ENCODE measurements at places on chromosomes 12 and 14.
A peak's percentile ranks its signal among the peaks of the same experiment; 100 is the strongest.

DNA sequence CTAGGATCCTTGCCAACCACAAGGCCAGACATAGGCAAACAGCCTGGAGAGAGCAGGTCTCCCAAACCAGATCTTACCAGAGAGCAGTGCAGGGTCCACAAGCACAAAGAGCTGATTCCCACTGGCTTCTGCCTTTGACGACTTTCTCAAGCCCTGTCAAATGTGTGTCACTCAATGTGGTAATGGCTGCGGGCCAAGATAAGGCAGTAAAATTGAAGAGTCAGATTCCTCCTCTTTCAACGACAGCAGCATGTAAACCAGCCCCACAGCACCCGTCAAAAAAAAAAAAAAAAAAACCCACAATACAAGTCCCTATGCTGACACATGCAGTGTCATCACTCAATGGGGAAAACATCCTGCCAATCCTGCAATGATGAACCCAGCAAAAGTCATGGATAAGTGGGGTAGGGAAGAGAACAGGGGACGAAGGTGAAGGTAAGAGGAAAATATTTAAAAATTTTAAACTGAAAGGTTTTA lies at the start of gene STON2:
Gene STON2, minus strand, starts transcription at position 123 of the 477 bp plus-strand sequence. CDS start 1,942 bp downstream, outside the sequence.
- DNase-seq, result no peak
- H3K4me3 ChIP-seq, result no peak within 1 kb of the TSS
- no peak within 1 kb of the TSS for H3K27ac ChIP-seq
- no peaks in the 10 kb centered on the region for H3K4me1 ChIP-seq
- no peaks in the 10 kb centered on the region for H3K27me3 ChIP-seq

GRCh38 chr12:58889557-58889956 lies 30.7 kb downstream of the LRIG3 start:
- DNase-seq, result no peak
- no peak overlapping the region for H3K4me3 ChIP-seq
- H3K27me3 ChIP-seq, result peaks cover 5% of the 10 kb centered on the region
- H3K36me3 ChIP-seq, result peaks cover 74% of the 10 kb centered on the region
- peaks cover 25% of the 10 kb centered on the region for H3K4me1 ChIP-seq

DNA sequence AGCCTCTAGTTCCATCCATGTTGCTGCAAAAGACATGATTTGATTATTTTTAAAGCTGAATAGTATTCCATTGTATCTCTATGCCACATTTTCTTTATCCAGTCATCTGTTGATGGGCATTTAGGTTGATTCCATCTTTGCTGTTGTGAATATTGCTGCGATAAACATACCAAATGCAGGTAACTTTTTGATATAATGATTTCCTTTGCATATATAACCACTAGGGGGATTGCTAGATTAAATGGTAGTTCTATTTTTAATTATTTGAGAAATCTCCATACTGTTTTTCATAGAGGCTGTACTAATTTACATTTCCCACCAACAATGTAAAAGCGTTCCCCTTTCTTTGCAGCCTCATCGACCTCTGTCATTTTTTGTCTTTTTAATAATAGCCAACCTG lies 342.5 kb downstream of the MDGA2 start:
- no peak overlapping the region for H3K4me3 ChIP-seq
- DNase-seq, result no peak
- H3K4me1 ChIP-seq, result no peaks in the 10 kb centered on the region
- H3K27me3 ChIP-seq, result no peaks in the 10 kb centered on the region
- H3K27ac ChIP-seq, result no peak overlapping the region

GRCh38 chr14:37093364-37093763 lies 79.0 kb downstream of the SLC25A21 start:
- no peak overlapping the region for H3K4me3 ChIP-seq
- DNase-seq, result no peak
- no peaks in the 10 kb centered on the region for H3K36me3 ChIP-seq

- peaks cover 13% of the 10 kb centered on the region for H3K27me3 ChIP-seq
- H3K36me3 ChIP-seq, result no peaks in the 10 kb centered on the region
- H3K4me3 ChIP-seq, result peak overlapping the region; percentile 6
- H3K27ac ChIP-seq, result peak overlapping the region; percentile 9
- no peak for DNase-seq
Measured at GRCh38 chr12:1932264-1932777, 13.9 kb upstream of the CACNA2D4 start.

GRCh38 chr12:107847830-107848229 lies 73.3 kb downstream of the ASCL4 start:
- DNase-seq, result no peak
- H3K36me3 ChIP-seq, result no peaks in the 10 kb centered on the region
- H3K4me1 ChIP-seq, result peaks cover 5% of the 10 kb centered on the region
- H3K27ac ChIP-seq, result no peak overlapping the region
- no peak overlapping the region for H3K4me3 ChIP-seq

Data from nephron progenitor cell (in vitro differentiated cells).